T1000 (cell line): ENCODE measurements at places on chromosomes 12 and 14.

DNA sequence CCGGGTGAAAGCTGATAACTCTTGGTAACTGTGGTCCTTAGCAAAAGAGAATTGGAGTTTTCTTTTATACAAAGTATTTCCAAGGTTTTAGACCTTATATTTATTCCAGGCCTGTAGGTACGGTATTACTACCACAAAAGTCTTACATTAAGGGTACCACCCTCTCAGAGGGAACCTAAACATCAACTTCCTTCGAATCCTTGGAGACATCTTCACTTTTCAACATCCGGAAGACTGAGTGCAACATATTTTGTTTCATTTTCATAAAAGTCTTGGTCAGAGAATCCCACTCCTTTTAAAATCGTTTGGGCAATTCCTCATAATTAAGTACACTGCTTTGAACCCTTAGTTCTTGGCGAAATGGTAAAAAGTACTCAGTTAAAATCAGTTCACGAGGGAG lies 1.2 kb downstream of the CNOT2 start:
- DNase-seq: no peak

GRCh38 chr12:42129595-42130204 lies 15.0 kb downstream of the GXYLT1 start:
- peak; percentile 40 for DNase-seq

GRCh38 chr12:76202621-76203020 lies 118.1 kb upstream of the NAP1L1 start:
- DNase-seq: no peak

DNA sequence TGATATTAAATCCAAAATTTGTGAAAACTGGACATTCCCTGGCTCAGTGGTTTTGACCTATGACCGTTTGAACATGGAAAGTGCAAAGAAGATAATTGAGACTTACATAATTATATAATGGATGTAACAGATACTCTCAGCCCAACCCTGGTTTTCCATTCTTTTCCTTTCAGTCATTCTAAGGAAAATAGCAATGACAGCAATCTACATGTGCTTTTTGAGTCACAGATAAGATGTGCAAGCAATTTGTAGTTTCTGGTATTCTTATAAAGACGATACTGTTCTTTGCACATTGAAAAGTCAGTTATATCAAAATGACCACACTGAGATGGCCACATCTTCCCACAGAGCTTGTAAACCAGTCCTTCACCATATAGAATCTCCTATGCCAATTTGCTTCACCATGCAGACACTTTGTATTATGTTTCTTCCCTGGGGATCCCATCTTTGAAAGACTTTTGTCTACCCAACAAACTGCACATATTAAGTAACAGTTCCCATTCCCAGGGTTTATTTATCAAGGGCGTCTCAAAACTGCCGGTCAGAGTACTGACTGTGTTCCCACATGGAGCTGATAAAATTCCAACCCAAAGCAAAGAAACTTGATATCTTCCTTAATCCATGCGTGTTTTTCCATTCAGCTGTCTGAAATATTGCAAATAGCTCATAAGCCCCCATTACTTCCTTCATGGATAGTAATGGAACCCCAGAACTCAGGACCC lies 34.8 kb downstream of the PLXNC1 start:
- no peak for DNase-seq

GRCh38 chr14:72416892-72417291 lies 477.0 kb downstream of the DPF3 start:
- no peak for DNase-seq

DNA sequence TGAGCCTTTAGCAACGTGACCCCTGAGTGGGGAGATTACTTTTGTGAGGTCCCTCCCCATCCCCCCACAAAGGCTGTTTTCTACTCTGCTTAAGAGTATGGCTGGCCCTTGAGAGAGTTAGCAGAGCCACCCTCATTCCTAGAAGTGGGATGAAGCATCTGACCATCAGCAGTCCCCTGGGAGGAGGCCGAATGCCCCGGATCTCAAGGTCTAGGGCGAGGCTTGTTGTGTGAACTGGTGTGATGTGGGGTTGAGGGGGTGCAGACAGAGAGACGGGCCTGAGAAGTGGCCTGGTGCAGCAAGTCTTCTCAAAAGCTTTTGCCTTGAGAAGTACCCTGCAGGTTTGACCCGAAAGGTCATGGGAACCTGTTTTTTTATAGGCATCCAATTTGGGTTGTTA lies 153.0 kb upstream of the FKBP4 start:
- DNase-seq: no peak

DNA sequence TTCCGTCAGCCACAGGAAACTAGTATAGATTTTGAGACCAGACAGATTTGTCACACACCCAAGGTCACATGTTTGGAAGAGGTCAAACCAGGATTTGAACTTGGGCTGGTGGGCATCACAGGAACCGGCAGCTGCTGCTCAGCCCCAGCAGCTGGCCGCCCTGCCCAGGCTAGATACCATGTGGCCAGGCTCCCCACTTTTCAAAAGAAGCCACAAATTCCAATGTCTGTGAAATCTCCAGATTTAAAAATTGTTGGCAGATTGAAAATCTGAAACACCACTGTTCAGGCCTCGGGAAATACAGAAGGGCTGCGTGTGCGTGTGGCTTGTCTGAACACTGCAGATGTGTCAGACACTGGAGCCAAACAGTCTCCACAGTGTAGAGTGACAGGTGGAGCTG lies 30.4 kb downstream of the MMAB start:
- no peak for DNase-seq

GRCh38 chr12:442235-442884 lies 17.4 kb upstream of the B4GALNT3 start:
- DNase-seq: no peak
